Stimulated activated CD4-positive, alpha-beta T cell treated with anti-CD3 and anti-CD28 coated beads, Interleukin-12 subunit alpha, Interleukin-12 subunit beta, amount 100 ng/mL, for 48 hours (primary cell): ENCODE measurements at places on chromosomes 3 and 15.
A peak's percentile ranks its signal among the peaks of the same experiment; 100 is the strongest.

- DNase-seq = no peak
Observed at GRCh38 chr3:55501905-55502304, 14.8 kb upstream of the WNT5A start.

- DNase-seq = no peak
Observed at GRCh38 chr15:90989040-90989768, 5.1 kb downstream of the PRC1 start.

DNA sequence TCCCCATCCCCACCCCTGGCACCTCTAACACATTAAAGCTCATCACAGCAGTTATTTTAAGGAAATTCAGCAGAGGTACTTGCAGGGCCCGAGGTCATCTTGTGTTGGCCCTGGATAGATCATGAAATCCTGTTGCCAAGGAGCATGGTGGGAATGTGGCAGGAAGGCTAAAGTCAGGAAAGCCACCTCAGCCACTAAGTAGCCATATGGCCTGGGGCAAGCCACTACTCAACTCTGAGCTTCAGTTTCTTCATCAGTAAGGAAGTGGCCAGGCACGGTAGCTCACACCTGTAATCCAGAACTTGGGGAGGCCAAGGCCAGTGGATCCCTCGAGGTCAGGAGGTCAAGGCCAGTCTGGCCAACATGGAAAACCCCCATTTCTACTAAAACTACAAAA is 55.9 kb downstream of the LIPC start:
- DNase-seq = no peak

DNA sequence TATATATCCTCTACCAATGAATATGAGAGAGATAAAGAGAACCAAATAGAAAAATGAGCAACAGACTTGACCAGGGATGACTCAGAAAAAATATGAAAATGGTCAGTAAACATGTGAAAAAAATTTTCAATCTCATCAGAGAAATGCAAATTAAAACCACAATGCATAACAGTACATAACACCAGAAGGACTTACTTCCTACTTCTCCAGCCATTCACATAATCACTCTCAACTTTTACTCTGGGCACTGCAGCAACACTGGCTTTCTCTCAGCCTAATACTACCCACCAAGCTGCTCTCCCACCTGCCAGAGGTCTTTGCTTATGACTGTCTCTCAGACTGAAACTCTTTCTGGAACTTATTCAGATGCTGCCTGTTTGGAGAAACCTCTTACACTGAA is 49.4 kb downstream of the DPH6 start:
- no peak for DNase-seq

DNA sequence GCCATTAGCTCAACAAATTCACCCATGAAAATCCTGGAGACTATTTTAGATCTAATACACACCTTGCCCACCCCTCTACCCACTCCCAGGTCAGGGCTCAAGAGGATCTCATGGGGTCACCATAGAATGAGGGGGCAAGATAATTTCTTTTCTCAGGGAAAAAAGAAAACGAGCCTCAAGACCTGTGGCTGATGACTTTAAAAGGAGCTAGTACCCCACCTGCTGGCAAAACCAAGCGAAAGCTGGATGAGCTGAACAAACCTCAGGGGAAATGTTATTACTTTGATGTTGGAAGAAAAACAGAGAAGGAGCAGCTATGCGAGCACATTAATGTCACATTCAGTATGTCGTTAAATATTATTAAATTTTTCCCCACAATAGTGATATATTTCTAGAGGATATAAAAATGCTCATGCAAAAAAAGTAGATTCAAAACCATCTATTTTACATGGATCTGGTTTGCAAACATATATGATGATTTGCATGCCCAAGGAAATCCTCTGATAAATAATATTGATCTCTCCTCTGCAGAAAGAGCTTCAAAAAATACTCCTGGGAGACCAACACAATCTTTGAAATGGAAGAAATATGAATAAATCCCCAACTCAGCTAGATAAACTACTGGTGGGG is 37.7 kb downstream of the PLD1 start:
- DNase-seq = peak; percentile 40

- DNase-seq = no peak
Observed at GRCh38 chr3:73874606-73875369, 250.0 kb upstream of the PDZRN3 start.
